ENCODE measurements at places on chromosomes 3 and 15.
A peak's percentile ranks its signal among the peaks of the same experiment; 100 is the strongest.

- no peak for DNase-seq
Measured at GRCh38 chr3:49910409-49911123, 6.9 kb upstream of the MST1R start.

GRCh38 chr15:58875343-58875742 lies 58.1 kb downstream of the SLTM start:
- DNase-seq, result no peak

- DNase-seq, result no peak
Measured at GRCh38 chr3:143843587-143843986, 4.7 kb downstream of the SLC9A9 start.

- no peak for DNase-seq
Measured at GRCh38 chr3:53489386-53489785, 5.0 kb upstream of the CACNA1D start.

DNA sequence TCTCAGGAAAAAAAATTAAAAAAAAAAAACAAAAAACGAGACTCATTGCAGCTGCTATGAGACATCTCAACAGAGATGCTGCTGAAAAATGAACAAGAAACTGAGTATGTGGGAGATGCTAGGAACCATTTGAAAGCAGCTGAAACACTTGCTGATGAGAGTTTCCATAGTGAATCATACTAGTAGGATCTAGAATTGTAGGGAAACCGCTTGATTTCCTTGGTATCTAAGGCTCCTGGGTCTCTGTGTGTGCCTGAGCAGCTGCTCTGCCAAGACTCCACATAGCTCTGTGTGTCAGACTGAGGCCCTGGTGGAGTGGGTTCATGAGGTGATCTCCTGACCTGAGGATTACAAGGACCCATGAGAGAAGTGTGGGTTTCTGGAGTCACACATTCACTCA lies 313.4 kb upstream of the NECTIN3 start:
- no peak for DNase-seq

GRCh38 chr3:72245183-72245811 lies 460.3 kb upstream of the PROK2 start:
- DNase-seq, result no peak

DNA sequence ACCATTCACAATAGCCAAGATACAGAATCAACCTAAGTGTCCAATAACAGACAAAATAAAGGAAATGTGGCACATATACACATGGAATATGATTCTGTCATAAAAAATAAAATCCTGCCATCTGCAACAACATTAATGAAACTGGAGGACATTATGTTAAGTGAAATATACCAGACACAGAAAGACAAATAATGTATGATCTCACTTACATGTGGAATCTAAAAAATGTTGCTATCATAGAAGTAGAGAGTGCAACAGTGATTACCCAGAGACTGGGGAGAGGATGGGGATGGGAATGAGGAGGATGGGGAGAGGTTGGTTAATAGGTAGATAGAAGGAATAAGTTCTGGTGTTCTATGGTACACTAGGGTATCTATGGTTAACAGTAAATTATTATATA lies 28.7 kb downstream of the MRPL3 start:
- no peak for DNase-seq

DNA sequence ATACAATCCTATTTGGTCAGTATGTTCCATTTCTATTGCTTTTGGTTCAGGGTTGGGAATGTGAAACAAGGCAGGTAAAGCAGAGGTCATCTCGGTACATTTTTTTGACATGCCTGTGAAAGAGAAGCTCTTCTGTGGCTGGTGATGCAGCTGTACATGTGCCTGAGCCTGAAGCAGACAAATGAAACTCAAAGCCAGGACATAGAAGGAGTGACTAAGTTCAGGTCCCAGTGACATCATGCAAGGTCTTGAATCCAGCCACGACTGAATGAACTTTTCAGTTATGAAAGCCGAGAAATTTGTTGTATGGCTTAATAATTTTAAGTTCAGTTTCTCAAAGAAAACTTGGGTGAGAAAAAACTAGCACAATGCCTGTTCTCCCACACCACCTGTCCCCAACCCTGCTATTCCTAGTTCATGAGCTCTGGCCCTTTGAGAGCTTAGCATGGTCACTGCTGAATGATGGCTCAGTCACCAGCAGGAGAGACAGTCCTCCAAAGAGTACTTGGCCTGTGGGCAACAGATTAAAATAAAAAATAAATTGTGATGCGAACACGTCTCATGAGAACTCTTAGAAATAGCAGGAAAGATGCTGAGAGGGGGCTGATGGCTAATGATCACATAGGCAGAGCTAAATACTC lies 600.2 kb upstream of the GRM7 start:
- DNase-seq, result no peak

- DNase-seq, result no peak
Measured at GRCh38 chr15:33517944-33518343, 207.2 kb downstream of the RYR3 start.

GRCh38 chr15:42080919-42081830 lies 13.2 kb downstream of the PLA2G4D start:
- no peak for DNase-seq

GRCh38 chr3:72595927-72596610 lies 252.2 kb downstream of the SHQ1 start:
- no peak for DNase-seq

DNA sequence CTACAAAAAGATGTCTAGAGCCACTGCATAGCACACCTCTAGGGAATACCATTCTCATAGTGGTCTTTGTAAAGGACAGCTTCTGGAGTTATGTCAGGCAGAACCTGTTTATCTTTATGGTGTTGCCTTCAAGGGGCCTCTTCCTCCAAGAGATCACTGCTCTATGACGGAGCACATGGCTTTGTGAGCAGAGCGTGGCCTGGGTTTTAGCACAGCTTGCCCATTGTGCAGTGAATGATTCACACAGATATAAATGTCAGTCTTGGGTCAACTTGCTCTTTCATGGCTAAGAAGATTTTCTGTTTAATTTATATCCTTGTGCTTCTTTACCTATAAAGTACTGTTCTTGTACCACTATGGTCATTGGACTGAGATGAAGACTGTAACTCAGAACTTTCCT lies 41.5 kb upstream of the RBMS3 start:
- no peak for DNase-seq

DNA sequence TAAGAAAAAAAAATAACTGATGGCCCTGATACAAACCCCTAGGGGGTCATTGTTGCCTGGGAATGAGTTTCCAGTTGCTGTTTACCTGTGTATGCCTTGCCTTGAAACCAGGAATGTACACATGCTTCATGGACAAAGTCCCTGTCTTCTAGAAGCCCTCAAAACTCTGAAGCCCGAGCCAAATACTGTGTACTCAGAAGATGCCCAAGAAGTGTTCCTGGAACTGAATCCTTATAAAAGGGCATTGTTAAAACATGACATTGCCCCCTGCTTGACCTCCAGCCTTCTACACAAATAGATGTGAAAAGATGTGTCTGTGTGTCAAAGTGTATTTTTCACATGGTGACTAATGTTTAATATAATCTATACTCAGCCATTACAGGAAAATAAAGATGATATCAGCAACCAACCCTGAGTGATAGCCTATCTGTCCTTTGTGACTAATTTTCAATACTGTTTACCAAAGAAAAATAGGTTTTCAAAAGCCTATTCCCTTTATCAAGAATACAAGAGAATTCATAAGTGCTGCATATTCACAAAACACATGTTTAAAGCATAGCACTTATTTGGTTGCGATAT lies 325.9 kb downstream of the MECOM start:
- DNase-seq, result no peak

- no peak for DNase-seq
Measured at GRCh38 chr15:51025454-51025846, 69.3 kb downstream of the TNFAIP8L3 start.

DNA sequence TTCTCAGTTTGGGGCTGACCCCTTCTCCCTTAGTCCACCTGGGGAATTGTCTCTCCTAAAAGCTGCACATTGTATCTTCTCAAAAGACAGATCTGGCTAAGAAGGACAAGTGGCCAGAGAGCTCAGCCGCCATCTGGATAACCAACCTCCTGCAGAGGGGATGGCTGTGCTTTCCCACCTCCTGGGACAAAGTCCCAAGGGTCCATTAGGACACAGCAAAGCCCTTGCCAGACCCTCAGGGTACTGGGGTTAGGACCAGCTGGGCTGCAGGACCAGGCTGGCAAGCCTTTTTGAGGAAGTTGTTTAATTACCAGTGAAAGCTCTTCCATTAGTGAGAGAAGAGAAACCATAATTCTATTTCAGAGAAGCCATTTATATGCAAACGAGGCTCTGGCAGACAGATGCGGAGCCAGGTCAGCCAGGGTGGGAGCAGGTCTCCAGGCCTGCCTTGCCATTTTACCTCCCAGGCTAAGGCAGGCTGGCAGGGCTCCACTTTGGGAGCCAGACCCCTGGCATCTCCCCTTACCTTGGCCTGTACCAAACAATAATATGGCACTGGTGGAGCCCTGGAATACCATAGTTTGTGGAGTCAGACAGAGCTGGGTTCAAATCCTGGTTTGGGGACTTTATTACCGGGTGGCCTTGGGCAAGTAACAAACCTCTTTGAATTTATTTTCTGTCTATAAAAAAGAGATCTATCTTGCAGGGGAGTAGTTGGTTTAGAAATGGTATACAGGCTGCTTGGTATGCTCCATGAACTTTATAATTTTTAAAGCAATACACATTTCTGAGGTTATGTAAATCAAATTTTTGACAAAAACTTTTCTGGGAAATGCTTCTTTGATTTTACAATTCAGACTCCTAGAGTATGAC lies 17.9 kb downstream of the SHF start:
- no peak for DNase-seq

GRCh38 chr15:93493172-93493571 lies 404.2 kb upstream of the RGMA start:
- DNase-seq, result no peak

- no peak for DNase-seq
Measured at GRCh38 chr15:60893886-60894285, 335.2 kb downstream of the RORA start.

- DNase-seq, result peak; percentile 55
Measured at GRCh38 chr15:41894791-41895463, 1.1 kb upstream of the SPTBN5 start.

DNA sequence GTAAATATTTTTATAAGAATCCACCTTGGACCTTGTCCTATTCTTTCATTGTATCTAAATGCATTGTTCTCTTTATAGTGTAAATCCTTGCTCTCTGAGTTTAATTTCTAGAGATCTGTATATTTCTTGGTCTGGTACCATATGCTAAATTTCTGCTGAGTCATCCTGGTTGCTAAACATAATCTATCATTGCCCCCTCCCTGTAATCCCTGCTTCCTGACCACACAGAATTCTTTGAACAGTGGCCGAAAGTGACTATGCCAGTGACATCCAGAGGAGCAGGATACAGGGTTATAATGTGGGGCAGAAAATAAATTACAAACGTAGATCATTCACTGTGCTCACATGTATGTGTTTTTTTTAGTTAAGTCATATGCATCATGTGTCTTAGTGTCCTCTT lies 143.1 kb downstream of the DIPK2A start:
- DNase-seq, result no peak

DNA sequence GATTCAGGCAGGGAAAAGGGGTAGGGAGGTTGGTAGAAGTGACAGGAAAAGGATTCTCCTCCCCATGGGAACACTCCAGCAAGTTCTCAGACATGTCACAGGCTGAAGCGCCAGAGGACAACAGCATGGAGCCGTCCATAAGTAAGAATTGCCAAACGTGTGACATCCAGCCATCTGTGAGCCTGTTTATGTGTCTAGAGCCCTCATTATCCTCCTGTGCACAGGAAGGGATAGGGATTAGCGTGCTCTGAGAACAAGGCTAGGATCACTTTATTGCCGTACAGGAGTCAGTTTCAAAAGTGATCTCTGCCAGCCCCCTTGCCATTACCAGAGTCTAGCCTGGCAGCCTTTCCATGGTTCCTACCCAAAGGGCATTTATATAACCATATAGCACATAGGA lies 549.5 kb downstream of the NTRK3 start:
- DNase-seq, result no peak

GRCh38 chr15:38687340-38687739 lies 122.7 kb upstream of the RASGRP1 start:
- no peak for DNase-seq

GRCh38 chr3:120013481-120013880 lies 80.8 kb downstream of the GSK3B start:
- no peak for DNase-seq

DNA sequence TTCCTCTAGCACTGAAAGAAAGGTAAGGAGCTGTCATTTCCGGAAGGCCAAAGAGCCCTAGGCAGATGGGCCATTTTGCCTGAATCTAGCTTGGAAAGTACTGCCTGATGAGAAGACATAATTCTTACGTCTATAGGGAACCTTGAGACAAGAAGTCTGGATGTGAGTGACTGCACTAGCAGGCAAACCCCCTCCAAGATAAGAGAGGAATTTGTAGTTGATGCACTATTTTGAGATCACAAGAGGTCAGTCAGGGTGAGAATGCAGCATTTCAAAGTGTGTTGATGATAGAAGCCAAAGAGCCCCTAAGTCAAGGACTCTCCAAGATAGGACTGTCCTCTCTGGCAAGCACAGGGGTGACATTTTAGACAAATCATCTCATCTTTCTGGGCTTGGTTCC lies 99.2 kb downstream of the HES1 start:
- no peak for DNase-seq

DNA sequence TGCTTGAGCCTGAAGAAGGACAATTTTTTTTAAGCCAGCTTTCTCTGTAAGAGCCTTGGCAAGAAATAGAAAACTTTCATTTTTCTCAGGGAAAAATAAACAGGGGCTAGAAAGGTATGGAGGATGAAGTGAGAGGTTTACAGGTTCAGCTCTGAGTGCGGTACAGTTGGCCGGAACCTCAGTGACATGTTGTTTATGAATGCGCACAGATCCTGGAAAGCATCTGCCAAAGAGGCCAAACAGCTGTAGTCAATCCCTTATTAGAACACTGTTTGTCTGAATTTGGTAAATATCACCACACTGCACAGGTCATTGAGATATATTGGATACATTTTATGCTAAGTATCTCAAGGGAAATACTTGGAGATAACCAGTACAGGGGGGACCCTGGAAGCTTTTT lies 561.8 kb upstream of the MDFIC2 start:
- DNase-seq, result no peak

DNA sequence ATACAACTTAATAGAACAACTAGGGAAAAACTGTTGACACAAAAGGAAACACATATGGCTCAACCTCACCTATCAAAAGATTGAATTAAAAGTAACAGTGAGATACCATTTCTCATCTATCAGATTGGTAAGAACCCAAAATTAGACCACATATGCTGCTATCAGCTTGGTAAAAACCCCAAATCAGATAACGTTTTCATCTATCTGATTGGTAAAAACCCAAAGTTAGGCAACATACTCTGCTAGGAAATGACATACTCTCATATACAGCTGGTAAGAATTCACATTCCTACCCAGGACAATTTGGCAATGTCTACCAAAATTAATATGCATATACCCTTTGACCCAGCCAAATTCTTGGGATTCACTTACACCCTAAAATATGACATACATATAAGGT lies 26.3 kb downstream of the NRG4 start:
- no peak for DNase-seq

- no peak for DNase-seq
Measured at GRCh38 chr15:72570059-72570458, 84.4 kb upstream of the GOLGA6B start.

DNA sequence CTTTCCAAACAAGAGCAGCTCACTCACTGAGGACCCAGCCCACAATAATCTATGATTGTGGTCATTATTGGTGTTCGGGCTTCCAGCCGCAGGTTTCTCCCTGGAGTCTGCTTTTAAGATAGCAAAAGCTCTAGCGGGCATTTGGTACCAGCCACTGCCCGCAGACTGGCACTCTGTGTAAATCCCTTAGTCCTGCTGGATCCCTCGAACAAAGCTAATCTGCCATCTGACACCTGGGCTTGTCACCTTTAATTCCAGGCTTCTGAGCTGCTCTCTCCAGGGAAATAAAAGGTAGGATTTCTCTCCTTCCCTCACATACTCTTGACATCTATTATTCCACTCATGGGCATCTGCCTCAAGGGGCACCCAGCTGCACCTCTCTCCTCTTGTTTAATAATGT lies 158.7 kb downstream of the PDCD6IP start:
- DNase-seq, result no peak
